Thyroid gland (tissue), 4 donors: ENCODE measurements at places on chromosomes 2 and 18. TPM values are rescaled to one million over a fixed set of nuclear protein-coding genes. Genes with fewer than 3 reads are reported as not detected.

- no peaks in the 10 kb centered on the region for H3K4me1 ChIP-seq
- H3K36me3 ChIP-seq = no peaks in the 10 kb centered on the region
- H3K4me3 ChIP-seq = no peak overlapping the region
- no peak for DNase-seq
- no peak overlapping the region for H3K27ac ChIP-seq
Measured at GRCh38 chr2:18411626-18412025, 148.8 kb downstream of the RDH14 start.

DNA sequence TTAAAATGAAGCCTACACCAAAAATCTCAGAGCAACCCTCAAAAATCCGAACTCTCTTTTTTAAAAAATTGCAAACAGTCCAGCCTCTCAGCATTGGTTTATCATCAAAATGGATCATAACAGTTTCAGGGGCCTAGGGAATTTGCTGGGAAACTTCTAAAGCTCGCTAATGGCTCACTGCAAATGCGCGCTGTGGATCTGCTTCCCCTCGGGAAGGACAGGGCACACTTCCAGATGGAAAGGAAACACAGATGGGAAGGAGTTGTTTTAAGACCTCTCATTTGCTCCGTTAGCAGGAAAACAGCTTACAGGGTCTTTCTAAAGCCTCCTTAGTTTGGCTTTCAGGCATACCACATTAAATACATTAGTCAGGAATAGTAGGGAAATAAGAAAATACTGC lies 27.2 kb downstream of the FECH start:
- H3K4me1 ChIP-seq = no peaks in the 10 kb centered on the region
- H3K4me3 ChIP-seq = no peak overlapping the region
- H3K36me3 ChIP-seq = peaks cover 34% of the 10 kb centered on the region
- no peak for DNase-seq
- H3K27me3 ChIP-seq = no peaks in the 10 kb centered on the region
- H3K27ac ChIP-seq = no peak overlapping the region

- no peak overlapping the region for H3K4me3 ChIP-seq
- no peaks in the 10 kb centered on the region for H3K4me1 ChIP-seq
- no peak for DNase-seq
- no peaks in the 10 kb centered on the region for H3K27me3 ChIP-seq
- H3K27ac ChIP-seq = no peak overlapping the region
Measured at GRCh38 chr18:70151614-70152013, 53.9 kb downstream of the RTTN start.

- H3K36me3 ChIP-seq = no peaks in the 10 kb centered on the region
- H3K4me3 ChIP-seq = no peak overlapping the region
- DNase-seq = no peak
Measured at GRCh38 chr2:203934041-203934492, 2.5 kb upstream of the ICOS start.

GRCh38 chr2:215419769-215420470 lies 15.9 kb downstream of the FN1 start:
- no peaks in the 10 kb centered on the region for H3K4me1 ChIP-seq
- H3K4me3 ChIP-seq = no peak overlapping the region
- H3K36me3 ChIP-seq = no peaks in the 10 kb centered on the region
- no peak overlapping the region for H3K27ac ChIP-seq

DNA sequence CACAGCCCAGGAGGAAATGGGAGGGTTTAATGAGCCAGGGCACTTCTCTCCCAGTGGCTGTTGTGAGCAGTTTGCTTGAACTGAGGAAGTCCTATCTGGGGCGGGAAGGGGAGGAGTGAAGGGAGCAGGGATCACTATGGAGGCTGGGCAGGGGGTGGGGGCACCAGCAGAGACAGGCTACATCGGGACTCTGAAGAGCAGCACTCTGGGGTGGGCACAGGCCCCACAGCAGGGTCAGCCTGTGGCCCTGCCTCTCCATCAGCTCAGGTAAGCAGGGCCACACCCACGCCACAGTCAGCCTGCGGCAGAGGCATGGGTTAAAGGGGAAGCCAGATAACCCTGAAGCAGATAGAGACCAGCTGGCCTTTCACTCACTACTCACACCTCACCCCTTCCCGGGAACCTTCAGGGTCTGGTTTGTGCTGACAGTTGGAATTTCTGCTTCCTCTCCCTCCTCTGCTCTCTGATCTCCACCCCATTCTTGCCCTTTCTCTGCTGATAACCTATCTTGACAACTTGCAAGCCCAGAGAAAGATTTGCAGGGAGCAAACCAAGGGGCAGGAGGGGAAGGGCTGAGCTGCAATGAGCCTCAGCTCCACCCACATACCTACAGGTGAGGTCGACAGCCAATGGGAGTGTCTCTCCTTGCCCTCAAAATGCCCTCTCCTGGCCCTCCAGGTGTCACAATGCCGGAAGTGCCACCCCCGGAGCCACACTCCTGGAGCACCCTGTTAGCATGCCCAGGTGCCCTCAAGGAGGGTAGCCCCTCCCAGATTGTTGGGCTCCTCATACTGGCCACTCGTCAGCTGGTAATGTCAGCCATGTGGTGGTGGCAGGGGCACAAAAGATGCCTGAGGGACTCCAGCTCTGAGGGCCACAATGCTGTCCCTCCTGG lies 3.7 kb downstream of the SIGLEC15 start:
- H3K4me3 ChIP-seq = no peak overlapping the region
- no peaks in the 10 kb centered on the region for H3K27me3 ChIP-seq
- no peak overlapping the region for H3K27ac ChIP-seq
- no peak for DNase-seq
- H3K4me1 ChIP-seq = peaks cover 18% of the 10 kb centered on the region

- no peaks in the 10 kb centered on the region for H3K4me1 ChIP-seq
- no peak overlapping the region for H3K4me3 ChIP-seq
- H3K27me3 ChIP-seq = no peaks in the 10 kb centered on the region
- H3K36me3 ChIP-seq = no peaks in the 10 kb centered on the region
- DNase-seq = no peak
- H3K27ac ChIP-seq = no peak overlapping the region
Measured at GRCh38 chr2:169526451-169526850, 16.9 kb downstream of the KLHL41 start.

- no peak overlapping the region for H3K27ac ChIP-seq
- H3K4me1 ChIP-seq = peaks cover 1% of the 10 kb centered on the region
- H3K27me3 ChIP-seq = no peaks in the 10 kb centered on the region
- no peak for DNase-seq
- no peak overlapping the region for H3K4me3 ChIP-seq
- no peaks in the 10 kb centered on the region for H3K36me3 ChIP-seq
Measured at GRCh38 chr2:72205504-72205881, 57.8 kb upstream of the CYP26B1 start.

DNA sequence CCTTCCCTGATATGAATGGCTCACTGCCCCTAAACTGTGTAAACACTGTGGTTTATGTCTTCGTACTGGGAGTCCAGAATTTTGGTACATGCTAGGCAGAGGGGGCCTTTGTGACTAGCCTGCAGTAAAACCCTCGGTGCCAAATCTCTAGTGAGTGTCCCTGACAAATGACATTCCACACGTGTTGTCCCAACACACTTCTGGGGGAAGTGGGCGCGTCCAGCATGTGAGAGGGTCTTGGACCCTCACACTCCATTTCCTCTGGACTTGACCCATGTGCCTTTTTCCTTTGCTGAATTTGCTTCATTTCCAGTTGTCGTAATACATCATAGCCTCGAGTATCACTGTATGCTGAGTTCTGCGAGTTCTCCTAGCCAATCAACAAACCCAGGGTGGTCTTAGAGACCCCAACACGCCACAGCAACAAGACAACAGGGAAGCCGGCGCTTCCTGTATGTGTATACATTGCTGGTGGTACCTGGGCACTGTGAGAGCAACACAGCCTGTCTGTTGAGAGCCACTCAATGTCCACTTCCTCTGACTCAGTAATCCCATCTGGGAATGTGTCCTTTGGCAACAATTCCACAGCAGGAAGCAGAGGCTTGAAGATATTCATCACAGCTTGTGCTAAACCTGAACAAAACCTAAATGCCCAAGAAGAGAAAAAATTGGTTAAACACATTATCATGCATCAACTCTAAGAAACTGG lies 26.9 kb upstream of the SLC66A3 start:
- no peak for DNase-seq
- peaks cover 12% of the 10 kb centered on the region for H3K4me1 ChIP-seq
- no peaks in the 10 kb centered on the region for H3K36me3 ChIP-seq
- H3K4me3 ChIP-seq = no peak overlapping the region

- no peaks in the 10 kb centered on the region for H3K27me3 ChIP-seq
- no peaks in the 10 kb centered on the region for H3K36me3 ChIP-seq
- H3K4me1 ChIP-seq = no peaks in the 10 kb centered on the region
- H3K27ac ChIP-seq = no peak overlapping the region
Measured at GRCh38 chr2:234761910-234762309, 189.9 kb upstream of the SH3BP4 start.

- peaks cover 5% of the 10 kb centered on the region for H3K36me3 ChIP-seq
- no peak for DNase-seq
- no peak overlapping the region for H3K27ac ChIP-seq
- no peak overlapping the region for H3K4me3 ChIP-seq
- no peaks in the 10 kb centered on the region for H3K4me1 ChIP-seq
Measured at GRCh38 chr2:236119476-236119875, 48.7 kb downstream of the GBX2 start.

DNA sequence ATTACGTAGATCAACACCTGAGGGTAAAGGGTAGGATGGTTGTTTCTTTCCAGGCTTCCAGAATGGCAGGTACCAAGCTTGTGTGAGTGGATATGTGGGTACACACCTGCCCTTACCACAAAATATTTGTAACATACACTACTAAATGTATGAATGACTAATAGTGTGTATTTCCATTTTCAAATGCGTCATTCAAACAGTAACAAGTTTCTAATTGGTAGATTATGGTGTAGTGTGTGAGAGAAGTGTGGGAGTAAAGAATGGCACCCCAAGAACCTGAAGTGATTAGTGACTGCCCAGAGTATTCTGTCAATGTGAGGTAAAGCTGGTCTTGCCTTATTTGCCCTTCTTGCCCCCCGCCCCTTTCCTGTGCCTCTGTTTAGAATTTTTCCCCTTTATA lies 21.1 kb downstream of the AGPS start:
- no peaks in the 10 kb centered on the region for H3K4me1 ChIP-seq
- no peak for DNase-seq
- no peaks in the 10 kb centered on the region for H3K27me3 ChIP-seq
- H3K27ac ChIP-seq = no peak overlapping the region
- H3K4me3 ChIP-seq = no peak overlapping the region

DNA sequence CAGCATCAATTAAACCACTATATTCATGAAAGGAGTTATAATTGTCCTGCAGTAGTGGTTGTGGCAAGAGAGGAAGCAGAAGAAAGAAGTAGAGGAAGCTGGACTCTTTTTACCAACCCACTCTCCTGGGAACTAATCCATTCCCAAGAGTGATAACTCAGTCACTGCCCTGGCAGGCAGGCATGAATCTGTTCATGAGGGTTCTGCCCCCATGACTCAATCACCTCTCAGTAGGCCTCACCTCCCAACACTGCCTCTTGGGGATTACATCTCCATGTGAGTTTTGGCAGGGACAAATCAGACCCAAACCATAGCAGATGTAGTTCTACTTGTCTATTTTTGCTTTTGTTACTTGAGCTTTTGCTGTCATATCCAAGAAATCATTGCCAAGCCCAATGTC lies 232.7 kb upstream of the MAP2 start:
- no peak for DNase-seq
- no peaks in the 10 kb centered on the region for H3K27me3 ChIP-seq
- no peak overlapping the region for H3K4me3 ChIP-seq
- no peaks in the 10 kb centered on the region for H3K4me1 ChIP-seq

DNA sequence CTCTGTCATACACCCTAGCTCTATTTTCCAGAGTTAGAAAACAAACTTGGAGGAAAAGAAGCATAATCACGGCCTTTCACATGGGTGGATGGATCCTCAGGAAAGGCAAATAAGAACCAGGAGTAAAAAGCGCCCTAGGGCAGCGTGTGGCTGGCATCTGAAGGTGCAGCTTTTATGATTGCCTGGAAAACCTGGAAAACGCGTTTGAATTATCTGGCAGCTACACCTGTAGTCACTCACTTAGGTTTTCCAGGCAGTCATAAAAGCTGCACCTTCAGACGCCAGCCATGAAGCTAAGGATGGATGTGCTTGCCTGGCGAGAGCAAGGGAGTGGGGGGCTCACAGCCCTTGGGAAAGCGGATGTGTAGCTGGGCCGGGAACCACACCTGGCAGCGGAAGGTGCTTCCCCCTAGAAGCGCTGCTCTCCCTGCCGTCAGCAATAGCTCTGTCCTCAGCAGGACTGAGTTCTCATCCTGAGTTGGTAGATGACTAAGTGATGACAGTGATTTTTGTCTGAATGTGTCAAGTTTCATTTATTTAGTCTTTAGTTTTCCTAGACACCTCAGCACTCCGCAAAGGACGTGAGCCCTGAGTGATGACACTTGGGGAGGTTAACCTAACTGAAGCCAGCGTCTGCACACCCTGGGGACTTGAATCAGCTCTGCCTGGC lies 82.0 kb downstream of the DCDC2C start:
- no peak overlapping the region for H3K4me3 ChIP-seq
- DNase-seq = no peak
- H3K36me3 ChIP-seq = no peaks in the 10 kb centered on the region
- no peak overlapping the region for H3K27ac ChIP-seq
- no peaks in the 10 kb centered on the region for H3K27me3 ChIP-seq

DNA sequence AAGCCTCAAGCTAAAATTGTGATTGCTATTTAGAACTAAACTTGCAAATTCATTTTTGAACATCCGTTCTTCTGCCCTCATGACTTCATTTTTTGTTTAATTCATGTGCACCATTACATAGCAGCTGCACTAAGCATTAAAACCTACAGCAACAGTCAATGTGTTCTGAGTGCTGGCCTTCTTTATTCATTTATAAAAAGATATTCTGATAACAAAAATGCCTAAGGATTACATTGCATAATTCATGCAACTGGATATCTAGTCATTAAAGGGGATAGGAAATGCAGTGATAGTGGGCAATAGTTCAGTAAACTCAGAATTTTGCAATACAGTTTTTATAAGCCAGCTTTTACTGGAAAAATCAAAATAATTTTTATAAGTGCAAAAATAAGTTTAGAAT lies 294.4 kb upstream of the EPC2 start:
- no peak overlapping the region for H3K27ac ChIP-seq
- H3K4me3 ChIP-seq = no peak overlapping the region
- no peaks in the 10 kb centered on the region for H3K4me1 ChIP-seq

The ANKRD30BL gene
- total RNA-seq = 0.81 TPM

The INHBB gene
- 27.5 TPM for total RNA-seq

The ACVR2A gene
- 18.4 TPM for total RNA-seq

The ABHD1 gene
- 0.81 TPM for total RNA-seq

The SALL3 gene
- total RNA-seq = 0.13 TPM

The REEP1 gene
- total RNA-seq = 5.7 TPM

The LYG1 gene
- total RNA-seq = not detected

The BCL2L11 gene
- total RNA-seq = 64.8 TPM

The ZNF396 gene
- total RNA-seq = 14.2 TPM

The MC4R gene
- total RNA-seq = not detected

The DSC3 gene
- total RNA-seq = 1.5 TPM
